ENCODE measurements at places on chromosomes 2 and 18. TPM values are rescaled to one million over a fixed set of nuclear protein-coding genes. Genes with fewer than 3 reads are reported as not detected.

- DNase-seq = no peak
These were observed 207.0 kb upstream of the CCDC68 start for GRCh38 chr18:55166260-55166598.

GRCh38 chr2:26459991-26460612, 17.8 kb downstream of the OTOF start:
- DNase-seq = peak; percentile 64

The COL5A2 gene
- 6.7 TPM for total RNA-seq

- no peak for DNase-seq
These were observed 81.6 kb upstream of the STPG4 start for GRCh38 chr2:47236503-47237215.

The TMEM169 gene
- total RNA-seq = 0.16 TPM

DNA sequence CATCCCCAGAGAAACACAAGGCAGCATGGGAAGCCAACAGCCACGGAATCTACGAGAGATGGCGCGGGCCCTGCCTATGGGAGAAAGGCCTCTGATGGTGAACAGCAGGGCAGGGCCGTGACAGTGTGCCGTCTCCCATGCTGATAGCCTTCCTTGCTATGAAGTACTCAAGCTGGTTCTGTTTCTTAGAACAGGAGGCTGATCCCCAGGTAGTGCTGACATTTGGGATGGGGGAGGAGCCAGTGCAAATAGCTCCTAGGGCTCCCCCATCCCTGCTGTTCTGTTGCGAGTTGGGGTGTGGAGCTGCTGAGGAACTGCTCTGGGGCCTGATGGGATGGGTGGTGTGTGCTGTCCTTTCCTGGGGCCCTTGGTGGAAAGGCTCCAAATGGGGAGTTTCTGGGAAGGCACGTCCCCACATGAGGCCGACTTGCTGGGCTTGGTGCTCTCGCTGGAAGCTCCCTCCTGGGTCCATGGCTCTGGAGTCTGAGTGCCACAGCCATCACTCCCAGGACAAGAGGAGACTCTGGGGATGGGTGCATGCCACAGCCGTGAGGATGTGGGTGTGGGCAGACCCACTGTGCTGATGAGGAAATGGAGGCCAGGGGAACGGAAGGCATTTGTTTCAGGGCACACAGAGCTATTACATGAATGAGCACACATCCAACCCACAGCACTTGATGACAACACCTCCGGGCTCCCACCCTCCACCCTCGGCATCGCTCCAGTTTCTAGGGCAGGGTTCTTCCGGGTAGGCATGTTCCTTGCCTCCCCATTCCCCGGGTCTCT, 246.8 kb downstream of the HDAC4 start:
- no peak for DNase-seq

The IL1RN gene
- total RNA-seq = not detected

The FMNL2 gene
- total RNA-seq = 50.8 TPM

GRCh38 chr2:199310771-199311585, 146.8 kb downstream of the SATB2 start:
- DNase-seq = no peak

- no peak for DNase-seq
These were observed 73.0 kb downstream of the L3MBTL4 start for GRCh38 chr18:6341709-6342108.

- no peak for DNase-seq
These were observed 169.4 kb downstream of the DNAH7 start for GRCh38 chr2:195899226-195899625.

DNA sequence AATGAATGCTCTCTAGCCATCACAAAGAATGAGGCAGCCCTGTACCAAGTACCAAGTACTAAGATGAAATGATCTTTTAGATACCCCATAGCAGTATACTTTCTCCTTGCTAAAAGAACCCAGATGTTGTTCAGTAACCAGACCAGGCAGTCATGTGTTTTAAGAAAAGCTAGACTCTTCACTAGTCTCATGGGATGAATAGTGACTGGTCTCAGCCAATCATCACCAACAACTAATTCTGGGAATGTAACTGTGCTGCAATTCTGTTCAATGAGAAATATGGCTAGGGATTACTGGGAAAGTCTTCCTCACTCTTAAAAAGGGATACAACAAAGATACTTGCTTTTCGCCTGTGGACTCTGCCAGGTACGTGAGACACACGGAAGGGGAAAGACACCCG, 29.5 kb downstream of the MBOAT2 start:
- no peak for DNase-seq

DNA sequence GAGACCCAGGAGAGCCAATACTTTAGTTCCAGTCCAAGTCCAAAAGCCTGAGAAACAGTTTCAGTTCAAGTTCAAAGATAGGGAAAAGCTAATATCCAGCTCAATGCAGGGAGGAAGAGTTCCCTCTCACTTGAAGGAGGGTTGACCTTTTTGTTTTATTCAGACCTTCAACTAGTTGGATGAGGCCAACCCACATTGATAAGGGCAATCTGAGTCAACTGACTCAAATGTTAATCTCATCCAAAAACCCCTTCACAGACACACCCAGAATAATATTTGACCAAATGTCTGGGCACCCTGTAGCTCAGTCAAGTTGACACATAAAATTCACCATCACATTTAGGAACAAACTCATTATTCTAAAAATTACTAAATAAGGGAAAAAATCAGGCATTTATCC, 246.8 kb downstream of the METTL4 start:
- no peak for DNase-seq

The NCKAP5 gene
- total RNA-seq = 14.2 TPM

- DNase-seq = no peak
These were observed 182.7 kb downstream of the ETAA1 start for GRCh38 chr2:67579806-67580205.

- DNase-seq = no peak
These were observed 75.8 kb downstream of the ZEB2 start for GRCh38 chr2:144443837-144444817.

The C1QL2 gene
- total RNA-seq = not detected

GRCh38 chr2:128686497-128686859, 367.8 kb upstream of the HS6ST1 start:
- no peak for DNase-seq

GRCh38 chr2:195658541-195658890, 1.5 kb downstream of the SLC39A10 start:
- DNase-seq = peak; percentile 35

DNA sequence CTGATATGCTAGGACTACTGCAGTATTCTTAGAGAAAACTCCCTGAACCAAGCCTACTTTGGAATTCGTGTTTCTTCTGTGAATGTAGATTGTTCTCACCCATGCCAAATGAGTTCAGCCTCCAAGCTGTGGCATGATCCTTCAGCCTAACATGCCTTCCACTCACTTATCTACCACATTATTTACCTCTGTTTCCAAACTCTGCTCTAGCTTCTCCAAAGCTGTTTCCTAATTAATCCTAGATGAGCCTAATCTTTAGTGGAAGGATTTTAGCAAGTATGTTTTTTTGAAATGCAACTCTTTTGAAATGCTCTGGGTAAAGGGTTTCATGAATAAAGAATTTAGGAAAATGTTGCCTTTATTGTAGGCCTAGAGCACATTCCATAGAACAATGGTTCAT, 152.9 kb upstream of the MMADHC start:
- DNase-seq = no peak

DNA sequence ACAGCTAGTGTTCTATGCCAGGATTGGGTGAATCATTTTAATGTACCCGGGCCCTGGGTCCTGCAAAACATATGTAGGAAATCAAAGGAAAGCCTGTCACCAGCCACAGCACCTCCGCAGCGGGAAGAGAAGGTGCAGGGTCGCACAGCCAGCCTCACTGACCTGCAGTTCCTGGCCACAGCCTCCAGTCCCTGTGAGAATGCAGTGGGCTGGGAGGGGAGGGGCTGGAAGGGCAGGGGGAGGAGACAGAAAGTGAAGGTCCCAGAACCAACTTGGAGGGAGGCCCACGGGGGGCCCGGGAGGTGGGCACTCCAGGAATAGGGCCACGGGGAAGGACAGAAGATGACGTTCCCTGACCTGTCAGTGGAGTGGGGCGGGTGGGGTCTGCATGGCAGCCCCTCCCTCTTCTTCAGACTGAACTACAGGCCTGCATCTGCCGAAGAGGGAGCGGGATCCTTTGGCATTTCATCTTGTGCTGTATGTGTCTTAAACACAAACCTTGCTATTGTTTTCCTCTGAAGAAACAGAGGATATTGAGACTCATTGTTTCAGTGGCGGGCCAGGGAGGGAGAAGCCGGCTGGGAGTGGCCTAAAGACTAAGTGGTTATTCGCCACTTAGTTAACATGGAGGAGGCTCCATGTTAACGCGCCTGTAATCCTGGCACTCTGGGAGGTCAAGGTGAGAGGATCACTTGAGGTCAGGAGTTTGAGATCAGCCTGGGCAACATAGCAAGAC, 7.5 kb downstream of the MAL start:
- no peak for DNase-seq

The FAM124B gene
- total RNA-seq = not detected

GRCh38 chr18:62109676-62110075, 77.2 kb downstream of the PIGN start:
- no peak for DNase-seq

DNA sequence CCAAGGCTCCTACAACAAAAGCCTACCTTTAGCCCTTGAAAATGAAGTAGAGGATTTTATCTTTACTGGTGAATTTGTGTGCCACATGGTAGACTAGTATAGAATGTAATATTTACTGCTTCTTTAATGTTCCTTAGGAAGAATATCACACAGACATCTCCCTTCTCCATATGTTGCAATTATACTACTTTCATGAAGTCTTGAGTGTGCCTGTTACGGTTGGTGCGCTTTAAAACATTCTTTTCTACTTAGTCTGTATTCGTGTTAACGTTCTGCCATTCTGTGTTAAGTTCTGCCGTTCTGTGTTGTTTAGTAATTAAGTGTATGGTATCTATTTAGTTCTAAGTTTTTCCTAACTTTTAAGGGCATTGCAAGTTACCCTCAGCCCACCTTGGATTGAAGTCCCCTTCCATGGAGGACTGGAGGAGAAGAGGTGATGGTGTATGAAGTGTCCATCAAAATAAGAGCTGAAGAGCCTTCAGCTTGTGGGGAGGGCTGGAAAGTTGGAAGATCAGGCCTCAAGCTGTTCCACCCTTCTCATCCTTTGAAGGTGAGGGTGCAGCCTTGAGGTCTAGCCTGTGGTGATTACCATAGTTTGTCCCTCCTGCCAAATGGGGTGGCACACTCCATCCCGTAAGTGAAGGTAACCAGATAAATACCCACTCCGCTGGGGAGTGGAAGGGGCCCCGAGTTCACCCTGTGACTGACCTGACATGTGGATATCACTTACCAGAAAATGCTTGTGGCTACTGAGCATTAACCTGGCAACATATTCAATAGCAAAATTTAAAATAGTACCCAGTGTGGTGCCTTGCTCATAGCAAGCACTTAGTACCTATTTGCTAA, 131.3 kb downstream of the SPTBN1 start:
- no peak for DNase-seq

The DSC2 gene
- 0.29 TPM for total RNA-seq

- DNase-seq = no peak
These were observed 1674.5 kb upstream of the NXPH2 start for GRCh38 chr2:140454717-140455116.

DNA sequence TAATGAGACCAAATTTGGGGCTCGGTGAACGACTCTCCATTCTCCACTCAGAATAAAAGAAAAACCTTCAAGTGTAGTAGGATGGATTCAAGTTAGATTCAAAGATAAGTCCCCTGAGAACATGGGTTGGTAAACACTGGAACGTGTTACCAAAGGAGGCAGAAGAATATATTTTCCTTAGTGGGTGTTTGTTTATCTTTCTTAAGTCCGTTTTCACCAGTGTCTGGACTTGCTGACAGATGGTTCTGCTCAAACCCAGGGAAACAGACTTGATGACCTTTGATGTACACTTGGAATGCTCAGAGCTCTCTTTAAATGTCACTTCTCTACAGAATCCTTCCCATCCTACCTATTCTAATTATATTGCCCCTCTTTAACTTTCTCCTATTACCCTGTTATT, 310.3 kb upstream of the ZNF521 start:
- DNase-seq = no peak

GRCh38 chr2:221572821-221573429, 821 bp upstream of the EPHA4 start:
- DNase-seq = peak; percentile 44

The SCYGR5 gene
- not detected for total RNA-seq

- no peak for DNase-seq
These were observed 77.1 kb downstream of the BCL11A start for GRCh38 chr2:60476206-60476954.

The MERTK gene
- total RNA-seq = 220 TPM

- DNase-seq = peak; percentile 46
These were observed 58.6 kb downstream of the GALNT14 start for GRCh38 chr2:31079665-31080064.

The RND3 gene
- total RNA-seq = 13.2 TPM

The SLC9A2 gene
- 0.08 TPM for total RNA-seq

The ZNF892 gene
- total RNA-seq = 1.2 TPM

The ADD2 gene
- 5.2 TPM for total RNA-seq

DNA sequence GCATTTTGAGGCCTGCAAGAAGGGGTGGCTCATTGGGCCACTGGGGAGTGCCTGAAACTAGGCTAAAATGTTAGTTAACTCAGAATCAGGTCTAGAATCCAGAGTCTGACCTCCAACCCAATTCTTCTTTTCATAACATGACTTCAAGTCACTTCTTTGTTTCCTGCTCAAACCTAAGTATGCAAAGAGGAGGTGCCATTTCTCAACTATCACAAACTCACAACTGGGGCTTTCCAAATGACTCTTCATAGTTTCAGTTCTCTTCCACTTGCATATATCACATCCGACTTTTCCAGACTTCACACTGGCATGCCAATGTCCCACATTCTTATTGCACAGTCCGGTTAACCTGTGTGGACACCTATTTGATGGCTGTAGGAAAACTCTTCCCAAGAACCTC, 211.6 kb downstream of the TCF4 start:
- no peak for DNase-seq

DNA sequence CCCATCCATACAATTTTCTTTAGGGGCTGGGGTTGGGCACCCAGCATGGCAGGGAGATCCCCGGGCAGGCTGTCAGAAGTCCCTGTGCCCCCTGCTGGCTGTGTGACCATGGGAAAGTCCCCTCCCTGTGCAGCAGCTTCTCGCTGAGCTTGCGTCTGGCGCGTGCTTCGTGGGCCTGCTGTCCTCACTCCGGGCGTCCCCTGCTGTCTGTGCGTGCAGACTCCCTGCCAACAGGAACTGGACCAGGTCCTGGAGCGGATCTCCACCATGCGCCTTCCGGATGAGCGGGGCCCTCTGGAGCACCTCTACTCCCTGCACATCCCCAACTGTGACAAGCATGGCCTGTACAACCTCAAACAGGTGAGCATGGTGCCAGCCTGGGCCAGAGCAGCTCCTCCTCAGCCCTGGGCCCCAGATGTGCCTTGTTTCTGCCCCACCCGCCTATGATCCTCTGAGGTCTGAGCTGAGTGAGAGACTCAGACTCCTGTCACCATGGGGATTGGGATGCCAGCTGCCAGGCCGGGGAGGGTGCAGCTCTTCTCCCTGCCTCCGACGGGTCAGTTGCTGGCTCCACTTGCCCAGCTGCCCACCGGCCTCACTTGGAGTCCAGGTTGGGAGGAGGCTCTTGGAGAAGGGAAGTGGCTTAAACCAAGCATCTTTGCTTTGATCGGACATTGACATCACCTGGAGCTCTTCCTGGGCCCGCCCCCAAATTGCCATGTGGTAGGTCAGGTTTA, 28.6 kb downstream of the IGFBP2 start:
- DNase-seq = peak; percentile 49

GRCh38 chr18:74097803-74098202, 49.8 kb downstream of the FBXO15 start:
- no peak for DNase-seq

The SUPT7L gene
- total RNA-seq = 49.4 TPM

- peak; percentile 51 for DNase-seq
These were observed 535 bp downstream of the HOXD3 start for GRCh38 chr2:176157499-176158185.

The PROM2 gene
- total RNA-seq = not detected

All from SK-MEL-5 (cell line).